ENCODE measurements at places on chromosomes 6 and 20.
A peak's percentile ranks its signal among the peaks of the same experiment; 100 is the strongest.

DNA sequence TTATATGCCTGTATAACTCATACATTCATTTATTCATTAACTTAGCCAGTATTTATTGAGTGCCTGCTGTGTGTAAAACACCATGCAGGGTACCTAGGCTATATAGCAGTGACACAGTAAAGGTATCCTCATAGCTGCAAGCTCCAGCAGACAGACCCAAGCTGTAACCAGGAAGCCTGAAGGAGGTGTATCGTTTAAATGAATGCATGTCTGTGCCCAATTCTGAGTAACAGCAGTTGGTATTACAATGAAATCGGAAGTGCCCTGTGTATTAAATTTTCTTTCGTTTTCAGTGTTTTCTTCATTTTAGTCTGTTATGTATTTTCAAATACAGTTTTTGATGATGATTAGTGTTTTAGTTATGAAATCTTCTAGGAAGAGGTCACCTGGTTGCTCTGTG lies 485.8 kb upstream of the SOX4 start:
- DNase-seq, result no peak

- peak; percentile 24 for DNase-seq
Measured at GRCh38 chr20:16434062-16434664, 139.1 kb downstream of the KIF16B start.

GRCh38 chr20:45630371-45630770 lies 713 bp downstream of the WFDC9 start:
- DNase-seq, result no peak

- peak; percentile 31 for DNase-seq
Measured at GRCh38 chr6:80143419-80143937, 37.0 kb downstream of the BCKDHB start.

DNA sequence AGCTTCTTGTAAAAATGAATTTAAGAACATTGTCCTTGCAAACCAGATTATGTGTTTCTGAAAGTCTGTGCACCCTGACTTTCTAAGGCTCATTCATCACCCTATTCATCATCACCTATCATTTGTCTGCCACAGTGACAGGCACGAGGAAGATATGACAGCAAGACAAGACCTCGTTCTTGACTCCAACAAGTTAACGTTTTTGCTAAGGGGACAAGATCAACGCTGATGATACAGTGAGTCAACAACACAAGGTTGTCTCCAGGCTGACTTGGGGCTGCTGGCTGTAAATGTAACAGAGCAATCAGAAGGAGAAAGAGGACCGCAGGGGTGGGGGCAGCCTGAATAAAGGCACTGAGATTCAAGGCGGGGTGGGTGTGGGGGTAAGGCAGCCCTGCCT lies 94.2 kb downstream of the FOXC1 start:
- DNase-seq, result no peak

DNA sequence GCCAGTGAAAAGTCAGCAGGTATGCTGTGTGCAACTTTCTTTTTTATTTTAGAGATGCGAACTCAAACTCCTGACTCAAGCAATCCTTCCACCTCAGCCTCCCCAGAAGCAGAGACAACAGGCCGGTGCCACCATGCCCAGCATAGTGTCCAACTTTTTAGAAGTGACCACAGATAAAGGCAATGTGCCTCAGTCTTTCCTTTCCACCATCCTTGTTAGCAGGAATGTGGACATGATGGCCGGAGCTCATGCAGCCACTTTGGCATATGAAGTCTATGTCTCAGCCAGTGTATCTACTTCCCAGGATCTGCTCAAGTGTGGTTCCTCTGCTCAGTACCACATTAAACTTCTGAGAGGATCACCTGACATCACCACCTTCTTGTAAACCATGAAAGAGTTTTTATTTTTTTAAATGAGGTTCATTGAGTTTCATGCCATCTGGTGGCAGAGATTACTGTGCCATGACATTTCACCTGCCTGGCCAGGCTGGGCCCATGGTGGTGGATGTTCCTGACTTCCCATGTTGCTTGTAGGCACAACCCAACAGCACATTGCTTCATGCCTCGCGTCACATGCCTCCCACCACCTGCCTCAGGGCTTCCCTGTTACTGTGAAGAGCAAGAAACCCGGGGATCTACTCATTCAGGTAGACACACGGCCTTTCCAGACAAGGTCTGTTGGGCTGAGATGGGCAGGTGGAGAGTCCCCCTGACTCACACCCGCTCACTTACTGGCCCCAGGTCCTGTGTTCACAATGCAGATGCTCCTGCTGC lies 216.5 kb downstream of the LY86 start:
- no peak for DNase-seq

DNA sequence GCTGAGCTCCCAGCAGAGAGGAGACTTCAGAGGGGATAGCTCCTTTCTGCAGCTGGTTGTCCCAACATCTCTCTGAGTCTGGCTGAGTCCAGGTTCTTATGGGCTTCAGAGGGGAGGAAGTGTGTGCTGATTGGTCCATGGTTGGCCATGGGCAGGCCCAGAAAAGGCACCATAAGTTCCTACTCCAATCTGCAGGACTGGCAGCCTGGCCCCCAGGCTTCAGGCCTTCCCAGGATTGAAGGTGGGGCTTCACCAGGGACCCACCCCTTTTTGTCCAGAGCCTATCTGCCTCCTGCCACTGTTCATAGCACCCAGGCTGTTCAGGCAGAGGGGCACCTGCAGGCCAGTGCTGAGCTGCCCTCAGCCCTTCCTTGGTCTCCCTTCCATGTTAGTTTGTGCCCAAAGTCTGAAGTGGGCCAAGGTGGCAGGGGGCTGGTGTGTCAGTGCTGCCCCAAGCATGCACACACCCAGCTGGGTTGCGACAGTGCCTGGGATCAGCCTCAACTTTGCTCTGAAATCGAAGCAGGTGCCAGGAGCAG lies 21.6 kb upstream of the TOP1 start:
- no peak for DNase-seq

DNA sequence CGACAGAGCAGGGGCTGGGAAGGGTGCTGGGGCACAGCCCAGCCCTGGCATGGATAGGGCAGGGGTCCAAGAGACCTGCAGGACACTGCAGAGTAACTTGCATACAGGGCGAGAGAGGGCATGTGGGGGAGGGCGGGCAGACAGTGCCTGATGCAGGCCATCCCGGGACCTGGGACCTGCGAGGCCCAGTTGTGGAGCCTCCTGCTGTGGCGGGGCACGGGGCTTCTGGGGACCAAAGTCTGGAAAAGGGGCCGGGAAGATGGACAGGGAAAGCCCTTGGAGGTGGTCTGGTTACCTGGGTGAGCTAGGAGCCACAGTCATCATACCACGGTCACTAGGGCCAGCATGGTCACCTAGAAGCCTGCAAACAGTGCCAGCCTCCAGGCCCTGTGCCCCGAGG lies 412 bp upstream of the TUBB1 start:
- no peak for DNase-seq

DNA sequence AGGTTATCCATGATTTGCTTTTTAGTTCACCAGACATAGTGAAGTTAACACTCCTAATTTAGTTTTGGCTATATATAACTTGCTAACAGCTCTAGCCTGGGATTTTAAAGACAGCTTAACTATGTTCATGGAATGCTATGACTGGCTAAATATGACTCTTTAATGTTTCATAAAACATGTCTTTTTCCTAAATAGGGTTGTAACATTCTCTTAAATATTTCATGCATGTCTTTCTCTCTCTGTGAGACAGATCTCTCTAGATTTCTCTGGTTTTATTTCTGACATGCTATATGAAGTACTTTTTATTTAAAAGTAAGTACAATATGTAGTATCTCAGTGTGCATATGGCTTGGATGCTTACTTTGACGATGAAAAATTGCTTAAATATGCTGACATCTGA lies 35.7 kb downstream of the MACROD2 start:
- no peak for DNase-seq

Data from SW 1271 (cell line).